GM06990 (cell line): ENCODE measurements at places on chromosomes 4 and X.
A peak's percentile ranks its signal among the peaks of the same experiment; 100 is the strongest.

GRCh38 chr4:36492041-36492440, 210.6 kb downstream of the DTHD1 start:
- DNase-seq = no peak

DNA sequence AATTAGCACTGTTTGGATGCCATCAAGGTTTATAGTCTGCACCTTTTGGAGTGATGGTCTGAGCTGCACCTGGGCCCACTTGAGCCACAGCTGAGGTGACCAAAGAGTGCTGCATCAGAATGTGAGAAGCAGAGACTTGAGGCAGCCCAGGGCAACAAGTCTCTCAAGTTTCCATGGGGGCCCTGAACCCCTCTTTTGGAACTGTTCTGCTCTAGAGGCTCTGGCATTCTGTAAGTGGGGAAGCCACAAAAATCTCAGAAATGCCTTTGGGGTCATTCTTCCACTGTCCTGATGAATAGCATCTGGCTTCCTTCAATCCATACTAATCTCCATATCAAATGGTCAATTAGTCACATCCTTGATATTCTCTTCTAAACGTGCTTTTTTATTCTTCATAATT, 298.4 kb upstream of the MAOA start:
- no peak for DNase-seq

DNA sequence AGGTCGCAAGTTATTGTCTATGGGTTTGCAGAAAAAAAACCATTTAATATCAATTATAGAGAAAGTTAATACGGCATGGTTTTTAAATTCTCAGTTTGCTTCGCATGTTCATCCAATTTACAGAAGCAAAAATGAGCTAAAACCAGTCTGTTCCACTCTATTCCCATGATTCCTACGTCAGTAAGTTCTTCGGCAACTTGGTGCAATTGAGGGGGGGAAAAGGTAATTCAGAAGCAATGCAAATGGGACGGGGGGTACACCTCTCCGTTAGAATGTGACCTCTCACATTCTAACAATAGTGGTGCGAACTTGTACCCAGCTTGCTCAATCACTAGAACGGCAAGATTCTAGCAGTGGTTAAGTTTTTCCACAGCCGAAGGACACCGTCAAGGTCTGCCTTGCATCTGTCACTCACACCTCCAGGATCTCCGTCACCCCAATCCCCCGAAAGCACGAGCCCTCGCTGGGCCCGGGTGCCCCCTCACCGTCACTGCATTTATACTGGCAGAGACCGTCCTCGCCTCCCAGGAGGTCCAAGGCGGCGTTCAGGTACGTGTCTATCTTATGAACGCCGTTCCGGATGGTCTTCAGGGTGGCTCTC, 653 bp downstream of the PLA2G12A start:
- DNase-seq = no peak

GRCh38 chr4:129254126-129254525, 158.2 kb downstream of the C4orf33 start:
- DNase-seq = no peak

- no peak for DNase-seq
Observed at GRCh38 chrX:130560544-130560943, 158.8 kb downstream of the RBMX2 start.

GRCh38 chrX:73214426-73215094, at the start of gene NAP1L2:
Gene NAP1L2 (minus strand): TSS chrX:73214851. CDS start chrX:73214492, 359 bp downstream.
- DNase-seq = peak; percentile 11

- no peak for DNase-seq
Observed at GRCh38 chr4:111323916-111324315, 701.0 kb upstream of the PITX2 start.

GRCh38 chrX:153688506-153688905, 780 bp downstream of the SLC6A8 start:
- DNase-seq = no peak

DNA sequence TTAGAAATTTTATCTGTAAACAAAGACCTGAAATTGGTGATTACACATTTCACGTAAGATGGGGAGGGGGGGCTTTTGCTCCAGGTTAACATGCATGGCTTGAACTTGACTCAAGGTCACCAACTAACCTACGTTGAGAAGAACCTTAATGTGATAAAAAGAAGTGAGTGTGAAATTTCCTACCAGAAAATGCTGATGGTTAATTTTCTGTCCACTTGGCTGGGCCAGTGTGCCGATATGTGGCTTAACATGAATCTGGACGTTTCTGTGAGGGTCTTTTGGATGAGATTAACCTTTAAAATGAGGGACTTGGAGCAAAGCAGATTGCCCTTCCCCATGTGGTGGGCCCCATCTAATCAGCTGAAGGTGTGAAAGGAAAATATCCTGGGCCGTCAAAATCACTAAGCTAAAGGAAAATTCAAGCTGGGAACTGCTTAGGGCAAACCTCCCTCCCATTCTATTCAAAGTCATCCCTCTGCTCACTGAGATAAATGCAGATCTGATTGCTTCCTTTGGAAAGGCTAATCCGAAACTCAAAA, 107.3 kb upstream of the ENPP6 start:
- DNase-seq = no peak

DNA sequence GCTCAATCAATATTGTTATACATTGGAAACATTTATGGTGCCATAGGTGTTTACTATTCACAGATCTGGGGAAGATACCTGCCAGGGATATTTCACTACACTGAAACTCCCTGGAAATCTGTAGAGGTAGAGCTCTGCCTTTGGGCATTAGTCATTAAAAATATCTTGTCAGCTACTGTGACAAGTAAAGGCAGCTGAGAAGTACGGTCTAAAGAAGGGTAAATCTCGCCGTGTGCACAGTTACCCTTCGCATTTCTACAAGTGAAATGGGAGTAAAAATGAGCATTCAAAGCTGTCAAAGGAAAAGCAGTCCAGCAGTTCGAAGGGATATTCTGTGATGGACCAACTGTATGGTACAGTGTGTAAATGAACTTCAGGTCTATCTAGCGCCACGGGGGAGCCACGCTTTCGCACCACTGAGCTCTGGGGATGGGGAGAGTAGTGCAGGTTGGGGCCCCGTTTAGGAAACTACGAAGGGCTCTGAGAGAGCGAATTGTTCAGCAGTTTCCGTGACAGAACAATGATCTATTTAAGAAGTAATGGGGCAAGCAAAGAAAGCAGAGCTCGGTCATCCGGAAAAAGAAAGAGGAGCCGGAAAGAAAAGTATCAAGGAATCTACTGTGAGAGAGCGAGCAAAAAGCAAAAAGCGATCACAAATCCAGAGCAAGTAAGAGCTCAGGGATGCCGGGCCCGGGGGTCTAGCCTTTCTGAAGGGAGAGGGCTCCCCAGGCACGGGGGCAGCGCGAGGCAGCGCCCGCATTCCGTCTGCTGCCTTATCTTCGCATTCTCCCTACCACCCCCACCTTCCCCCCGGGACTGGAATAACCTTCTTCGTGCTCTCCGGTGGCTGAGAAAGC, 646 bp downstream of the TIGD4 start:
- DNase-seq = no peak

GRCh38 chrX:43328358-43328946, 327.6 kb upstream of the MAOA start:
- no peak for DNase-seq

- no peak for DNase-seq
Observed at GRCh38 chrX:102154218-102154860, 1.4 kb downstream of the BEX5 start.

DNA sequence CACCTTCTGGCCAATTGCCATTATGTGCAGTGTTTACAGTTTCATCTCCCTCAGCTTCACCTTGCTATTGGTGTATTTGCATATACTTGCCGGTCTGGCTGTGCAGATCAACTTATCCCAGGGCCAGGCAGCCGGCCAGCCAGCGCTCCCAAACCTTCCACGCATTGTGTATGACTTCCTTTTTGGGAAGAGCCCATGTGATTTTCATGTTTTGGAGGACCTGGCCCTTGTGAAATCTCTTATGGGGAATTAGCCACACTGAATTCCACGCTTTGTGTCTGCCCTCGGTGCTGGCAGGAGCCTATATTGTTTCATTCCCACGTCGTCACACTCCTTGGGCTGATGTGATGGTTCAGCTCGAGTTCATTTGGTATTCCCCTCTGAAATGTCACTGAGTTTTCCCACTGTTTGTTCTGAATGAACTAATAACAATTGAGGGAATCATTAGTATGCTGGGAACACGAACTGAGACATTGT, 6.0 kb upstream of the PDLIM3 start:
- DNase-seq = no peak

DNA sequence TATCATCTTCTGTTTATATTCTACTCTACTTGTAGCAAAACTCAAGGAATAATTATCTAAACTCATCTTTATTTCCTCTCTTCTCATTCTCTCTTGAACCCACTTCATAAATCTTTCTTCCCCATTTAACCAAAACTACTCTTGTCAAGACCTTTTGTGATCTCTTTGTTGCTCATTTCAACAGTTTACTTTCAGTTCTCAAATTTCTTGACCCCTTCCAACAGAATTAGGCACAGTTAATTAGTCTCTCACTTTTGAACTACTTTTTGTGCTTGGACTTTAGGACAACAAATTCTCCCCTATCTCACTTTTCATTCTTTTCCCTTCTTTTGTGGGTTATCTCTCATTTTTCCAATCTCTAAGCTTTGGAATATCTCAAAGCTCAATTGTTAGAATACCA, 27.4 kb upstream of the CAMK2D start:
- peak; percentile 40 for DNase-seq

DNA sequence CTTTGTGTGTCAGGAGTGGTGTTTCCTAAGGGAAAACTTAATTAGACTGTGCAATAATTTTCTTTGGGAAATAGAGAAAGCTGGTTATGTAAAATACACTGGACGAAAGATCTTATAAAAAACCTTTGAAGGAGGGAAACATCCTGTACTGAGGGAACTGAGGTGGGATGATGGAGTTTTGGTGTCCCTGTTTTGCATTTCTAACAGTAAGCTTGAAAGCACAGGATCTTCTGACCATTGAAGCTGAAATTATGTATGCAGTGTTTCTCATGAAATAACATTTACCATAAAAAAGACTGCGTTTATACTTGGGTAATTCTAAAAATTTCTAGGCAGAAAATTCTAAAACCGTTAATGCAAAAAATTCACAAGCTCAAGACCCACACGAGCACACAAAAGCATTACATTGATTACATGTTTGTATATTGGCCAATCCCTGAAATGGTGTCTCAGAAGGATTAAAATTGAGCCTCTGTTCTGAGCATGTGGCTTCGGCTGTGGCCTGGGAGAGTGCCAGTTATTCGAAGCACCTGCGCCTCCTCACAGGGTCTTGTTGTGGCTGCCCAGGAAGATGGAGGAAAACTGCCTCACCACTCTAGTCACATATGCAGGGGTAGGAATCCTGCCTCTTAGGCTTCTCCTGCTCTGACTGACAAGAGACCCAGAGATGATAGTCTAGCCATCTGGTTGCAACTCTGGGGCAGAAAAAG, 49.5 kb downstream of the JADE3 start:
- DNase-seq = no peak

DNA sequence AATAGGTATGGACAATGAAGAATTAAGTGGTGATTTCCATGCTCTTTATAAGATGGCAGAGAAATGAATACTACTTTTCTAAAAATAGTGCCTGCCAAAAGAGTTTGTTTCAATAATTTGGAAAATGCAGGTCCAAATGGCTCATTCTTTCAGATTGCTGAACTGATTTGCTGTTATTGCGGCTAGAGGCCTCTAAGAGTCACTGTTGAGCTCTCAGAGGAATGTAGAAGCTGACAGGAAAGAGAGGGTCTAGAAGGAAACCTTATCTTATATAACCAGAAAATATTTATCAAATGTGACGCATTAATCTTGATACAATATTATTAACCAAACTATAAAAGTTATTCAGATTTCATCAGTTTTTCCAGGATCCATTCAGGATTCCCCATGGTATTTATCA, 65.7 kb upstream of the PAGE1 start:
- DNase-seq = no peak

- no peak for DNase-seq
Observed at GRCh38 chr4:8525383-8526120, 54.6 kb upstream of the GPR78 start.

DNA sequence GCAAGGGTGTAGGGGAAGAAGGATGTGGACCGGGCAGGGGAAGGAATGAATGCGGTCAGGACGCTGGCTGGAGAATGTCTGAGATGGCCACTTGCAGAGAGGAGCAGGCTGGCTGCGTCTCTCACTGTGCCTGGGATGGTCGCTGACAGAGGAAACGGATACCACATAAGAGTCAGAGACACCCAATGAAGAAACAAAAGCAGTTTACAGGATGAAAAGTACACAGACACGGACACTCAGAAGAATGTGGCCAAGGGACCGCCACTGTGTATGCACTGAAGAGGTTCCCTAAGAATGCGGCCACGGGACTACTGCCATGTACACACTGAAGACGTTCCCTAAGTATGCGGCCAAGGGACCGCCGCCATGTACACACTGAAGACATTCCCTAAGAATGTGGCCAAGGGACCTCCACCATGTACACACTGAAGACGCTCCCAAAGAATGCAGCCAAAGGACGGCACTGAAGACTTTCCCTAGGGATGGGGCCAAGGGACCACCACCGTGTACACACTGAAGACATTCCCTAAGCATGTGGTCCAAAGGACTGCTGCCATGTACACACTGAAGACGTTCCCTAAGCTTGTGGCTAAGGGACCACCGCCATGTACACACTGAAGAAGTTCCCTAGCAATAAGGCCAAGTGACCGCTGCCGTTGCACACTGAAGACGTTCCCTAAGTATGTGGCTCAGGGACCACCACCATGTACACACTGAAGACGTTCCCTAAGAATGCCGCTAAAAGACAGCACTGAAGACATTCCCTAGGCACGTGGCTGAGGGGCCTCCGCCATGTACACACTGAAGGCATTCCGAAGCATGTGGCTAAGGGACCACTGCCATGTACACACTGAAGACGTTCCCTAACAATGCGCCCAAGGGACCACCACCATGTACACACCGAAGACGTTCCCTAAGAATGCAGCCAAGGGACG, 32.2 kb downstream of the DHRSX start:
- DNase-seq = no peak

DNA sequence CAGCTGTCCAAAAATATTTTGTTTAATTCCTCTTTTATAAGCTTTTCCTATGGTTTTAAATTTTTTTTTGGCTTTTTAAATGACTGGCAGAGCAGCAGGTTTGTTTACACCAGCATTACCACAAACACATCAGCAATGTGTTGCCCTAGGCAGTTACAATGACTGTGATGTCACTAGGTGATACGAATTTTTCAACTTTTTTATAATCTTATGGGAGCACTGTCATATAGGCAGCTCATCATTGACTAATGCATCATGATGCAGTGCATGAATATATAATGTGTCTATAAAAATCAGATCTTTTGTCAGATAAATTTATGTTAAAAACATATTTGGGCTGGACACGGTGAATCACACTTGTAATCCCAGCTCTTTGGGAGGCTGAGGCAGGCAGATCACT, 231.6 kb upstream of the SLIT2 start:
- DNase-seq = no peak

- DNase-seq = peak; percentile 63
Observed at GRCh38 chr4:52051615-52052474, 741 bp downstream of the SPATA18 start.

GRCh38 chrX:38142610-38143009, 78.1 kb downstream of the SRPX start:
- no peak for DNase-seq

GRCh38 chr4:829761-830600, 4.1 kb upstream of the CPLX1 start:
- DNase-seq = no peak
